Amniotic stem cell (primary cell): ENCODE measurements at places on chromosomes 16 and 17.

DNA sequence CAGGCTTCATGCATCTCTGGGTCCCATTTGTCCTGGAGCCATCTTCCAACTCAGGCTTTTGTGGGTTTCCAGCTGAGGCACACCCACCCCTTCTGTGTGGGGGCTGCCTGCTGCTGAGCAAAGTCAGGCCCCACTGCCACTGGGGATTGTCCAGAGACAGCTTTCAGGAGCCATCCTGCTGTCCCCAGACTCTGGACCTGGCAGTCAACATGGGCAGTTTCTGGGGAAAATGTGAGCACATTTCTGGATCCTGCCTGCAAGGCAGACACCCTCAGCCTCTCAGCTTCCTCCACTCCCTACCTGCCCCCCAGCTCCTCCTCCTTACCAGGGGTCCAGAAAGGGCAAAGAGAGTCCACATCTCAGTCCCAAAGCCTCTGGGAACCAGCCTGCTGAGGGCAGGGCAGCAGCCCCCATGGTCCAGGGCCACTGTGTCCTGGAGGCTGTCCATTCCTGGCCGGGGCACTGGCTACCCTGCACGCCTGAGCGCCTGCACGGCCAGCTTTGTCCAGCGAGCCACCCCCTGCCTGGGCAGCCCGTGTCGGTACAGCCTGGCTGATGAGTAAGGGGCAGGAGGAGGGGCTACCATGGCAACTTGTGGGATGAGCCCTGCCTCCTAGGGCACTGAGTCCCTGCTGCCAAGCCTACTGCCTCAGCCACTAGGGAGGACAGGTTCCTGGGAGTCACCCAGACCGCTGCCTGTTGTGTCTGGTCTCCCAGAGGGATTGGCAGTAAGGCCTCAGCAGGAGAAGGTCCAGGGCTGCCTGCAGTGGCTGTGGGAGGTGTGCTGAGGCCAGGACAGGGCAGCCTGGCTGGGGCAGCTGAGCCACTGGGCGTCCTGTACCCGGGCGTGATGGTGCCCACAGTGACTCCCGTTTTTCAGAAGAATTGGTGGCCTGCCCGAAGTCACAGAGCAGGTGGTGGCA lies at the start of gene SLC47A2:
Gene SLC47A2 (minus strand): TSS at position 477 of the 923 bp plus-strand sequence. CDS start 29 bp downstream, at position 448.
- DNase-seq: no peak

GRCh38 chr17:35717475-35717874 lies 14.0 kb upstream of the RASL10B start:
- no peak for DNase-seq

DNA sequence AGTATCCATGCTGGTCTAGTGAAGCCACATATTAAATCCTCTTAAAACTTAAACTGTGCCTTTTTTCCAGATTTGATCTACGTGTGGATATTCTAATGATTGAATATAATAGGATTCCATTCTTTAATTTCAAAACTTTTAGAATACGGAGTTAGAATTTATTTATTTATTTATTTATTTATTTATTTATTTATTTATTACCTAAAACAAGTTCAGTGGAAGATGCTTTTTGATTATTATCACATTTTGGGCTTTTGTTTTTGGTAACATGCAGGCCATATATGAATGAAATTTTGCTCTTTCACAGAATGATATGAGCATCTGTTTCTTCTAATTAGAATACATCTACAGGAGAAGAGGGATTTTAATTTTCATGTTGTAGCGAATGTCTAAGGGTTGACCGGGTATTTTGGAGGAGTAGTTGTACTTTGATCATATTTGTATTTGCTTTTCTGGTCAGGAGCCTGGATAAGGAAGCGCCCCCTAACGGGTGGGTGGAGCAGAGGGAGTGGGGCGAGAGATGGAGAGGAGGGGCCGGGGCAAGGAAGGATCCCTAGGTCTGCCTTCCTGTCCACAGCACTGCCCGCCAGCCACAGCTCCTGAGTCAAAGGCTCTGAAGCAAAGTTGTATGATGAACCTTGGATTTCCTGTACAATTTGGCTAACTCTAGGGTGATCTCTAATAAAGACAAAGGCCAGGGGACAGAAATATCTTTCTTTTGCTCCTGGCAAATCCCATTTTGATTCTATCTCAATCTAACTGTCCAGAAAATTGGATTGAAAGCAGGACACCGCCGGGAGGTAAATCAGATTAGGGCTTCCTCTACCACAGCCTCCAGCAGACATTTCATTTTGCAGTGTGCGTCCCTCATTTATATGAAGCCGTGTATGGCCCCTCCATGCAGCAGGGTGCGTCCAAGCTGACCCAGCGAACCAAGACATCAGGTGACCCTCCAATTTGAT lies 149.1 kb downstream of the PRKCA start:
- DNase-seq: no peak

DNA sequence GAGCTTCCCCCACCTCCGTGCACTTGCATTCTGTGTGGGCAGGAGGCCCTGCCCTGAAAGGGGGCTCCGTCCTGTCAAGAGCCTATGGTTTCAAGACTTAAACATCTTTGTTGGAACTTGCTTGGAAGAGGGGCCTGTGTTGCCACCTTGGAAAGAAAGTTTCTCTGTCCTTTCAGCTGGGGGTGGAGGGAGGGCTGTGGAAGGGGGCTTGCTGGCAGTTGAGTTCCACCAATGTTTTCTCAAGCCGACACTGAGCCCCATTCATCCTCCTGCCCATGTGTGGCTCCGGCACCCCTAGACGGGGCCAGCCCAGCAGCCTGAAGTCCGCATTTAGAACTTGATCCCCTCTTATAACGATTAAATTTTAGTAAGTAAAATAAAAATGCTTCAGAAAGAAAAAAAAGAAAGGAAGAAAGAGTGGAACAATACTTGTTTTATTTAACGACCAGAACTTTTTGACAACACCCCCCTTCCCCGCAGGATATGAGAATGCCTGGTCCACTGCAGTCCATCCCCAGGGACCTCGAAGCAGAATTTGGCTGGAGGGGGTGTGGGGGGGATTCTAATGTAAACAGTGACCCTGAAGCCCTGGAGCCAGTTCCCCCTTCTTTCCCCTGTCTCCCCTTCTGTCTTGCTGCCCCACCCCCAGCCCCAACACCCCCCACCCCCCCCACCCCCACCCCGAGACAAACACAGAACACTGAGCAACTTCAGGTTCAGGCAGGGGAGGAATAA lies 26.9 kb upstream of the CLEC18A start:
- no peak for DNase-seq

DNA sequence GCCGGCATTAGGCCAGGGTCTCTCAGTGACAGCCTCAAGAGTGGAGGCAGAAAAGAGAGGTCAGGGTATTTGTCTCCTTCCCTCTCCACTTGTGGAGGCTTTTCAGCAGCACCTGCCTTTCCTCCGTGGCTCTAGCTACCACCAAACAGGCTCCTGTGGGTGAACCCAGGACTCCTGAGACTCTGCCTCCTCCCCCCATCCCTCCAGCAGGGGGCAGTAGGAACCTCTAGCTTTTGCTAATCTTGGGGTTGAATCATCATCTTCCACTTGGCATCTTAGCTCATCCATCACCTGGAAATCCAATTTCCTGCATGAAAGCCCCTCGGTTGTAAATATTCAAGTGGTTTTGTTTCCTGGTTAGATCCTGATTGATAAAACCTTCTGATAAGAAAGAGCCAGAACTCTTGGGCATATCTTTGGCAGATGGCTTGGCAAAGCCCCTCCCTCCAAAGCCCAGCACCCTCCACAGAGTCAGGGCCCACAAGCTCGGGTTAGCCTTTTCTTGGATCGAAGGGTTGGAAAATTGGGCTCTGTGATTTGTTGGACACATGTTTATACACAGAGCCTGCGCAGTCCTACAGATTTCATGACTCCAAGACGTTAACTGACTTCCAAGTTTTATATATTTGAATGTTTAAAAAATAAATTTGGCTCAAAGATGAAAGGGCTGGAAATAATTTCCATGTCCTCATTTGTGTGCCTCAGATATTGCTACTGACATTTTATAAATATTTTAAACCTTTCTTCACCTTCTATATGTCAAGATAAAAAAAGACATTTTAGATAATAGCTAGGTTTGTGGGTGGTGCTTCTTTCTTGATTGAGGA lies 322.1 kb downstream of the MAP2K4 start:
- no peak for DNase-seq

DNA sequence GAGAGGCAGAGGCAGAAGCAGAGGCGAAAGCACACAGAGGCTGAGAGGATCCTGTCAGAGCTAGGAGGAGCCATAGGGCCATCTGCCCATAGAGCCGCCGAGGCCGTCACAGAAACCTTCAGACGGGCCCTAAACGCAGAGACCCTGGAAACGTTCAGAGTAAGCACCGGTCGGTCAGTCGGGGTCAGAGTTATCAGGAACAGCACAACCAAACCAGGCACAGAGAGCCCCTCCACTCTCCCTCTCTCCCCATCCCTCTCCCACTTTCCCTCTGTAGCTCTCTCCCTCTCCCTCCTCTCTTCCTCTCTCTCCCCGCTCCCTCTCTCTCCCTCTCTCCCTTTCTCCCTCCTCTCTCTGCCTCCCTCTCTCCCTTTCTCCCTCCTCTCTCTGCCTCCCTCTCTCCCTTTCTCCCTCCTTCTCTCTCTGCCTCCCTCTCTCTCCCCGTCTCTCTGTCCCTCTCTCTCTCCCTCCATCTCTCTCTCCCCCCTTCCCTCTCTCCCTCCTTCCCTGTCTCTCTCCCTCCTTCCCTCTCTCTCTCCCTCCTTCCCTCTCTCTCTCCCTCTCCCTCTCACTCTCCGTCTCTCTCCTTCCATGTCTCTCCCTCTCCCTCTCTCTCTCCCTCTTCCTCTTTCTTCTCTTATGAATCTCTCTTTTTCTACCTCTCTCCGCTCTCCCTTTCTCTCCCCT lies 138.9 kb downstream of the C16orf95 start:
- DNase-seq: no peak

DNA sequence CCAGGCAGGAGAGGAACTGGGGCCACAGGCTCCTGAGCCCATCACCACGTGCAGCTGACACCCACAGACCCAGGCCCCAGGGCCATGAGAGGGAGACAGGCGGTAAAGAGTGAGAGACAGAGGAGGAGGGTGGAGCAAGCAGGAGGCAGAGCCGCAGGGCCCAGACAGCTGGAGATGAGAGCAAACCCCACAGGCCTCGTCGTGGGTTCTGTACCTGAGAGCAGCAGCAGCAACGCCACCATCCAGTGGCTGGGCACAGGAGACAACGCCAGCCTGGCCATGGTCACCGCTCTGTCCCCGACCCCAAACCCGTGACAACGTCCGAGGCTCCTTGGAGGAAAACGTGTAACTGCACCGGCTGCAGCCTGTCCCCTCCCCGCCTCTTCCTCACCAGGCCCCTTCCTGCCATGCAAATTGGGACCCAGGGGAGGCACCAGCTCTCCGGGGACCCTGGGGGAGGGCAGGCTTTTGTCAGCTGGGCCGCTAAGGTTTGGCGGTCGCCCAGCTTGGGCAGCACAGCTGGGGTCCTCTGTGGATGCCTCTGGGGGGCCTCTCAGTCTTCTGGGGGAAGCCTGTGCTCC lies at the start of gene CD79B:
Gene CD79B (minus strand): TSS at position 351 of the 581 bp plus-strand sequence. CDS start 70 bp downstream, at position 281.
- no peak for DNase-seq

- no peak for DNase-seq
Measured at GRCh38 chr17:75345514-75346167, 56.4 kb upstream of the SLC25A19 start.

- DNase-seq: no peak
Measured at GRCh38 chr16:24145927-24146326, 110.2 kb upstream of the CACNG3 start.

- DNase-seq: no peak
Measured at GRCh38 chr17:47757386-47757785, 24.4 kb downstream of the TBX21 start.

GRCh38 chr17:14061666-14062560 lies 7.4 kb upstream of the COX10 start:
- DNase-seq: peak; percentile 45

DNA sequence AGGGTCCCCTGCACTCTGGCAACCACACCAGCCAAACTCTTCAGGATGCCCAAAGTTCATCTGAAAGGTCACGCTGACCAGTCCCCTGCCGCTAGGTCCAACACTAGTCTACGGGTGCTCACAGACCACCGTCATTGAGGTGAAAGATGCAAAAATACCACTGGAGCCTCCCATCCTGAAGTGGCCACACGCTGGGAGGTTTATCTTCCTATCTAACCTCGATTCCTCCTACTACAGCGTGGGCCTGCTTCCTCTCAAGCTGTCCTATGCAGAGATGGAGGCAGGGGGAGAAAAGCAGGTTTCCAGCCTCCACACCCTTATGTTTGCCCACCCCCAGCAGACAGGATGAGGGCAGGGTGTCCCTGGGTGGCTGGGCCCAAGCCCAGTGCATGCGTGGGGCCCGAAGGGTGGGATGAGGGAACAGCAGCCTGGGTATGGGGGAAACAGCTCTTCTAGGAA lies 6.3 kb downstream of the SRCIN1 start:
- no peak for DNase-seq

- no peak for DNase-seq
Measured at GRCh38 chr17:73952480-73953205, 250.8 kb upstream of the RPL38 start.

- DNase-seq: no peak
Measured at GRCh38 chr17:66469088-66469442, 166.7 kb downstream of the PRKCA start.

- DNase-seq: no peak
Measured at GRCh38 chr17:83110735-83111134, 31.3 kb downstream of the METRNL start.

DNA sequence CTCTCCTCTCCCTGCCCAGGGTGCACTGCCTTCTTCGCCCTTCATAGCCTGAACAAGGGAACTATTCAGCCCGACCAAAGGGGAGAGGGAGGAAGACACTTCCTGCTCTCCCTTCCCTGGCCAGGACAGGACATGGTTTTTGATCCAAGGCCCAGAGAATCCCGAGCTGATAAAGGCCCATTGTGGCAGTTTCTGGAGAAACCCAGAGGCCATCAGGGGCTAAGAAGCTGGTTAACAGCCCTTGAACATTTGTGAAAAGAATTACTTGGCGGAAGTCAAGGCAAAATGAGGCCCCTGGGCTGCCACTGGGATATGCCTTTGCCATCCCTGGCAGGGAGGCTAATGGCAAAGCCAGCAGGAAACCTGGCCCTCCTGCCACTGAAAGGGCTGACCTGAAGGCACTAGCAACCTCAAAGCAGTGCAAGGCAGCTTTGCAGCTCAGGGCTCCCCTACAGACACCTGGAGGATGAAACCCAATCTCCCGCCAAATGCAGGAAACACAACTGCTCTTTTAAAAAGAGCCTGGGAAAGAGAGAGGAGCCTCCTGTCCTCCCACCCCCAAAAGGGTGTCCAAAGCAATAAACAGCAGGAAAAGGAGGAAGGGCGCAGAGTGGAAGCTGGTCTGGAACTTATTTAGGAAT lies 12.6 kb downstream of the PHB1 start:
- DNase-seq: no peak

DNA sequence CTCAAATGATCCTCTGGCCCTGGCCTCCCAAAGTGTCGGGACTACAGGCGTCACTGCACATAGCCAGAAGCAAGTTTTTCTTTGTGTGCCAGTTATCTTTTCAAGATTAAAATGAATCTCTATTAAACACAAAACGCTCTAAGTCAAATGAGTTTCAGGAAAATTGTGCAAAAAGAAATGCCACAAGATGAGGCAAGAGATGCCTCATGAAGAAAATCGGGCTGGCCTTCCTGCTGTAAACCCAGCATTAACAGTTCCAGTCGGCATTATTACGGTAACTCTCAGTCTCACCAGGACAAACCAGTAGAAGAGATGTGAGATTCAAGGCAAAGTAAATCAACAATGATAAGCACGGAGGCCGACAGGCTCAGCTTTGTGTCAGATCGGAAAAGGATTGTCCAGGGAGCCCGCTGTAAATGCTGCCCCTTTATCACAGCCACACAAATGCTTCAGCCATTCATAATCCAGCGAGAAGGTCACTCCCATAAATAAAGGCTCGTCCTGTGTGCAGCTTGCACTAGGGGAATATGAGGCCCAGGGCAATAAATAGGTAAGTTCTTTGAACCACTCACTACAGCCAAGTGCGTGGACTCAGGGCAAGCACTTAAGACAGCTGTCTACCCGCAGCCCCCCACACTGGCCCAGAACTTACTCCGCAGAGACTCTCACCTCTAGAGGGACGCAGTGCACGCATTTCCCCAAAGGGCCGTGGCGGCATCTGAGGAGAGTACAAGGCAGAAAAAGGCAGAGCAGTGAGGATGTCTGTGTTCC lies 27.2 kb downstream of the NPLOC4 start:
- DNase-seq: no peak
